ENCODE measurements at places on chromosomes 2 and 18. TPM values are rescaled to one million over a fixed set of nuclear protein-coding genes. Genes with fewer than 3 reads are reported as not detected.

GRCh38 chr2:215388002-215388728 is 47.7 kb downstream of the FN1 start:
- no peaks in the 10 kb centered on the region for H3K27me3 ChIP-seq
- no peaks in the 10 kb centered on the region for H3K36me3 ChIP-seq
- no peaks in the 10 kb centered on the region for H3K4me1 ChIP-seq
- H3K4me3 ChIP-seq, result no peak overlapping the region
- DNase-seq, result no peak
- no peak overlapping the region for H3K27ac ChIP-seq

- no peak overlapping the region for H3K4me3 ChIP-seq
- H3K36me3 ChIP-seq, result no peaks in the 10 kb centered on the region
- no peaks in the 10 kb centered on the region for H3K27me3 ChIP-seq
- no peak overlapping the region for H3K27ac ChIP-seq
- no peak for DNase-seq
Measured at GRCh38 chr2:202104286-202104870, 31.3 kb downstream of the KIAA2012 start.

- no peak overlapping the region for H3K4me3 ChIP-seq
- H3K27me3 ChIP-seq, result no peaks in the 10 kb centered on the region
- DNase-seq, result no peak
- no peaks in the 10 kb centered on the region for H3K36me3 ChIP-seq
- no peaks in the 10 kb centered on the region for H3K4me1 ChIP-seq
Measured at GRCh38 chr2:221943076-221943810, 355.6 kb downstream of the PAX3 start.

Gene ADNP2
- 14.6 TPM for total RNA-seq

Gene COPS7B
- total RNA-seq, result 45.0 TPM

Gene ODC1
- total RNA-seq, result 64.0 TPM

Data from spleen (tissue), 13 donors.